Psoas muscle (tissue), 8 donors: ENCODE measurements at places on chromosomes 5 and 9. TPM values are rescaled to one million over a fixed set of nuclear protein-coding genes. Genes with fewer than 3 reads are reported as not detected.

DNA sequence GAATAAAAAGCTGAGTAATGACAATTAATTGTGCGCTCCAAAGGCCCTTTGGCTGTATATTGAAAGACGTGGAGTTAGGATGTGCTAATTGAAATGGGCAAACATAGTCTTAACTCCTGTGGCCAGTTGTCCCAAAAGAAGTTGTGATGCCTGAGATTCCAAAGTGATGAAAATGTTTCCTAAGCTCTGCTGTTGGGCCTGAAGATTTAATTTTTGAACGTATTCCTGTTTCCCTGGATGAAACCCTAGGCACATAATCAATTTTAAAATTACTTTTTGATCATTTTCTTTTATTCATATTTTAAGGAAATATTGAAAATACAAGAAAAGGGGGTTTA, 87.9 kb downstream of the PRDM6 start:
- no peak for DNase-seq

DNA sequence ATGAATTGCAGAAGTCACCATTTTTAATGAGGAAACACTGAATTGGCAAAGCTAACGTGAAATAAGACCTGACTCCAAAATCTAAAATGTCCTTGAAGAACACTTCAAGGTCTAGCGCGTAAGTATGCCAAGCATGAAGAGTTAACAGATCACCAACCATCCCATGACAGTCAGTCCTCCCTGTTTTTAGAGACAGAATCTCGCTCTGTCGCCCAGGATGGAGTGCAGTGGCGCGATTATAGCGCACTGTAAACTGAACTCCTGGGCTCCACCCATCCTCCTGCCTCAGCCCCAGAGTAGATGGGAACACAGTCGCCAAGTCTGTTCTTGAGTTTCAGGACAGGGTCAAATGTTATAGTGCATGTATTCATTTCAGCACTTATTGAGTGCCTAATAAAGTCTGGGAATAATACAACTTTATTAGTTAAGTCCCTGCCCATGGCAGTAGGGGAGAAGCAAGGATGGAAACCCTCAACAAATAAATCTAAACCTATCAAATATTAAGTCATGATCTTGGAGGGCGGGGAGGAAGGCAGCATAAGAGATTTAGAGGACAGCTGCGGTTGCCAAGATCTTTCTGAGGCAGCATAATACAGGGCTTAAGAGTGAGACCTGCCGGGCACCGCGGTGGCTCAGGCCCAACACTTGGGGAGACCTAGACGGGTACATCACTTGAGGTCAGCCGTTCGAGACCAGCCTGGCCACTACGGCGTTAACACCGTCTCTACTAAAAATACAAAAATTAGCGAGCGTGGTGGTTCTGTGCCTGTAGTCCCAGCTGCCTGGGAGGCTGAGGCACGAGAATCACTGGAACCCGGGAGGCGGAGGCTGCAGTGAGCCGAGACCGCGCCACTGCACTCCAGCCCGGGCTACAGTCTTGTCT, 1.1 kb downstream of the ATPSCKMT start:
- DNase-seq, result no peak

DNA sequence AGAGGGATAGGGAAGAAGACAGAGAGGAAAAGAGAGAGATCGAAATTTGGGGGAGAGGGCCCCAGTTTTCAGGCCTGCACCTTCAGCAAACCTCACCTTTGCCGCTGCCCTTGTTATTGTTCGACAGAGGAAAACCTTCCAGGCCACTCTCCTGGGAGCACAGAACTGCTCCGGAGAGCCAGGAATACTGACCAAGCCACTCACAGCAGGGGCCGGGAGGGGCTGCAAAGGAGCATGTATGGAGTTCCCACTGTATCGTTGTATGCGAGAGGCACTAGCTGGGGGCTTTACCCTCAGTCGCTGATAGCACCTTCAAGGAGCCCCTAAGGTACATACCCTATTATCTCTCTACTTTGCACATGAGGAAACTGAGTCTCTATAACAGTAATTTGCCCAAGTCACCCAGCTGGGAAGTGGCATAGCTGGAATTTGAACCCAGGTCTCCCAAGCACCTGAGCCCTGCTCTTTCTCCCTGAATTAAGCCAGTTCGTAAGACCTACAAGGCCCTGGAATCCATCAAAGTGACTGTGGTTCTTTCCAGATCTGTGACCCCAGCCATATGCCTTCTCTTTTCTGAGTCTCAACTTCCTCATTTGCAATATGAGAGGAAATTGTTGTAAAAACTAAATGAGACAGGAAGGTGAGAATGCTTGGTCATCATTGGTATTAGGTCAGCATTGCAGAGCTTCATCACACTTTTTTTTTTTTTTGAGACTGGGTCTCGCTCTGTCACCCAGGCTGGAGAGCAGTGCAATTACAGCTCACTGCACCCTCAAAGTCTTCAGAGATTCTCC, 21.0 kb upstream of the FOXE1 start:
- no peak for DNase-seq

MYOZ3 gene
- 30.1 TPM for total RNA-seq

FOXD4L4 gene
- total RNA-seq, result not detected

GRCh38 chr9:31807574-31808256, 576.7 kb upstream of the ACO1 start:
- no peak for DNase-seq

- DNase-seq, result peak; percentile 79
These were observed 230.2 kb upstream of the DAPK1 start for GRCh38 chr9:87267251-87268070.

DNA sequence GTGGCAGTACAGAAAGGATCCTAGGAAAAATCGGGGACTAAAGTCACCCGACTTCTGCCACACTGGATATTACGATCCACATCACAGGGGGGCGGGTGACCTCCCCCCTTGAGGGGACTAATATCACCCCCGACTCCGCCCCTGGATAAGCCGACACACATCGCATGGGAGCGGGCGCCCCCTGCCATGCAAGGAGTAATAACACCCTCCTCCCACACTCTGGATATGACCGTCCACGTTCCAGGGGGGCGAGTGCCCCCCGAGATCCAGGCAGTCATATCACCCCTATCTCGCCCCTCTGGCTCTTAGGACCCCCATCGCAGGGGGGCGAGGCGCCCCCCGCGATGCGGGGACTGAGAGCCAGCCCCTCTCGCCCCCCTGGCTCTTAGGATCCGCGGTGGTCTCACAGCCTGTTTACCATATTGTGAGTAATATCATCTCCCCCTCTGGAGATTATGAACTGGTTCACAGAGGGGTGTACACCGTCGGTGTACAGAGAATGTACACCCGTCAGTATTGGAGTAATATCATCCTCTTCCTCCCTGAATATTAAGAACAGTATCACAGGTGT, 423.0 kb downstream of the DIRAS2 start:
- DNase-seq, result no peak

DNA sequence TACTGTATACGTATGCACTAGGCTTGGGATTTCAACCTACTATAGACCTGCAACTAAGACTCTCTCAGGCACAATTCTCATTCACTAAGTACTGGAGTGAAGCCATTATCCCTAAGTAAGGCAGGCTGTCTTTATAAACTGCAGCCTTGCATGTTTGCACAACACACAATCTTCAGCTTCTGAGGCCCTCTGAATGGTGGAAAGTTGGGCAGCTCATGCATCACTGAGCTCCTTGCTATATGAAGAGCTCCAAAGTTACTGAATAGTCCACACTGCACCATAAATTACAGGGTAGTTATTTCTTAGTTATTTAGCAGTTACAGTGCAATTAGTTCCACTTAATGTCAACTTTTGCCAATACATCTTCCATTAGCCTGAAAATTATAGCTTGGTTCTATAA, 384.6 kb downstream of the BRINP1 start:
- DNase-seq, result no peak

- DNase-seq, result no peak
These were observed 597.2 kb upstream of the CDH10 start for GRCh38 chr5:25241981-25242380.

- no peak for DNase-seq
These were observed 3.3 kb downstream of the NCBP1 start for GRCh38 chr9:97636903-97637302.

DNA sequence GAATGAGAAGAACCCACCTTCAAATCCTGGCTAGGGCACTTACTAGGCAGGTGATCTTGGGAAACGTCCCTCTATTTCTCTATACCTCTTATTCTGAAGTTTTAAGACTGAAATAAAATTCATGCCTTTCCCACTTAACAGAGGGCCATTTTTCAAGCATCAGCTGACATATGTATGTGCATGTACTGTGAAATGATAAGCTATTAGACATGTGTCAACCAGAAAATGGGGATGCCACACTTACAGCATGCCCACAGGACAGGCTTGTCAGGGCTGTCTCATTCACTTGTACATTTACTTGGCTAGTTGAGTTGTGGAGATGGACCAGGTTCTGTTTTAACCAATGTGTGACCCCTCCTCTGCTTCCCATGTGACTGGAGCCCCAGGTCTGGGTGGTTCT, 78.5 kb downstream of the C9orf152 start:
- no peak for DNase-seq

- no peak for DNase-seq
These were observed 4.3 kb upstream of the NTNG2 start for GRCh38 chr9:132157347-132158116.

DNA sequence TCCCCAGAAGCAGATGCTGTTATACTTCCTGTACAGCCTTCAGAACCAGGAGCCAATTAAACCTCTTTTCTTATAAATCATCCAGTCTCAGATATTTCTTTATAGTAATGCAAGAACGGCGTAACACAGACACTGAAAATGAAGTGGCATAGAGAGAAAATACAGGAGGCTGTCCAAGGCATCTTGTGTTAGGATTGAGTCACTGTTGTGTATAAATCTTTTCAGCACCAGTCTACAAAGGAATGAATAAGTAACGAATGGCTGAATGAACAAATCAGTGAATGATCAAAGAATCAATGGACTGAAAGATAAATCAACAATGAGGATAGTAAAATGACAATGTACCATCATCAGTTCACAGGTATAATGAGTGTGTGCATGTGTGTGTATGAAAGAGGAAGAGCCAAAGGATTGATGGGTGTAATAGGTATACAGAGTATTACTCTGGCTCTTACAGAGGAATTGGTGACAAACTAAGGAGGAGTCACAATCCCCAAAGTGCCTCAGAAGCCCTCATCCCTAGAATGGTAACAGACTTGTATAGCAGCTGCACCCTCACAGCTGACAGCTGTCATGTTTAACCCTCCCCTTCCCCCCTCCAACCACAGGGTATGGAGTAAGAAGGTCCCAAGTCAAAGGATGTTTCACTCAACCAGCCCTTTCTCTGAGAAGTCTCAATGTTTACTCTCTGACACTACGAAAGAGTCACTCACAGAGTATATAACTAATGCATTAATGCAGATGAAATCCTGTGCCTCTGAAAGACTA, 29.8 kb upstream of the MIER3 start:
- no peak for DNase-seq

DNA sequence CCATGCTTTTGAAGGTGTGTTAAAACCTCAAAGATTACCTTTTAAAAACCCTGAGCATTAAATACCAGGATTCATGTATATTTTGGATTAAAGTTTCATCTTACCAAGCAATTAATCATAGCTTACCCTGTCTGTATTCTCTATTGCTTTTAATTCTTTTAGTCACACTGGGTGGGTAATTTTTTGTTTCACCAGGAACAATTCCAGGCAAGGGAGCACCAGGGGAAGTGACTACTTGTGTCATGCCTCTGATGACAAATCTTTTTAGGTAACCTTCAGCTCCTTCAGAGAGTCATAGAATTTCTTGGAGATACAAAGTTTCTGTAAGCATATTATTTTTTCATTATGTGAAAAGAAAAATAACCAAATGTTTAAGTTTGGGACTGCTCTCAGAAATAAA, 33.4 kb upstream of the ANXA1 start:
- DNase-seq, result no peak

DNA sequence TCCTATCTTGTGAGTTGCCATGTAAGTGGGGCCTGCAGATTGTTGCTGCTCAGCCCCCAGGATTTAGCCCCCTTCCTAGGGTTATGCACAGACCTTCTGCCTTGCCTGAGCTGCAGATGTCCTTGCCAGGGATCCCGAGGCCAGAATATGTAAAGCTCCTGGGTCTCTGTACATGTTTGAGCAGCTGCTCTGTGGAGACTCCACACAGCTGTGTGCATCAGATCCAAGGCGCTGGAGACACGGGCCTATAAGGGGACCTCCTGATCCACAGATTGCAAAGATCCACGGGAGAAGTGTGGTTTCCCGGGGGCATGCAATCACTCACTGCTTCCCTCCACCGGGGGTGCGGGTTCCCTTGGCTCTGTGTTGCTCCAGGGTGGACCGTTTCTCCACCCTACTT, 28.9 kb downstream of the TAF11L14 start:
- DNase-seq, result no peak

GRCh38 chr5:114857941-114858551, 311.7 kb downstream of the TRIM36 start:
- DNase-seq, result peak; percentile 16

GRCh38 chr9:18228101-18228500, 245.9 kb upstream of the ADAMTSL1 start:
- no peak for DNase-seq

DNA sequence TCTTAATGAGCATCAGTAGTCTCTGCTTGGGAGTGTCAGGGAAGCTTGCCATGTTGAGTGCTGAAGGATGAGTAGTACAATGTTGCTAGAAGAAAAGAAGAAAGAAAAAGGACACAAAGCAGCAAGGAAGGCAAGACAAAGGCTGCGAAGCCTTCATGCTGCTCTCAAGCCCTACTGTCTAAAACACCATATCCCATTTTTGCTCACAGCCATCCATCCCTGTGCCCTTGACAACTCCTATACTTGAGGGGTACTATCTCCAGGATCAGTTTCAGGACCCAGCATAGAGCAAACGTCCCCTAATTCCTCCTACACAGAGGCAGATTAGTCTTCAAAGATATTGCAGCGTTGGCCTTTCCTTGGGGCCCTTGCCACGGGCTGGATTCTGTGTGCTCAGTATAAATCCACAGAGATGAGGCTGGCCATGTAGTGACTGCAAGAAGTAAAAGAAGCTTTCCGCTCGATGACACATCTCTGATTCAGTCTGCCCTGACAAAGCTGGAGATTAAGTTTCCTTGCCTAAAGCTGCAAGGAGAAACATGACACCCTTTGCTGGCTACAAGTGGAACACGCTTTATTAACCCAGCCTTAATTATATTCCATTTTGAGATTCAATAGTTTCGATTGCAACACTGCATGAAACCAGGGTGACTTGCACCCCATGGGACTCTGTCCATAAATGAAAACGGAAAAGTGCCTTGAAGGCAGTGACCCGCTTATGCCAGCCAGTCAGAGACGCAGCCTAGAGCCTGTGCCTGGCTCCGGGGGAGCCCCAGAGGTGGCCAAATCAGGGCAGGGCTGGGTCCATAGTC, 304.6 kb downstream of the ACTL7B start:
- peak; percentile 65 for DNase-seq

DNA sequence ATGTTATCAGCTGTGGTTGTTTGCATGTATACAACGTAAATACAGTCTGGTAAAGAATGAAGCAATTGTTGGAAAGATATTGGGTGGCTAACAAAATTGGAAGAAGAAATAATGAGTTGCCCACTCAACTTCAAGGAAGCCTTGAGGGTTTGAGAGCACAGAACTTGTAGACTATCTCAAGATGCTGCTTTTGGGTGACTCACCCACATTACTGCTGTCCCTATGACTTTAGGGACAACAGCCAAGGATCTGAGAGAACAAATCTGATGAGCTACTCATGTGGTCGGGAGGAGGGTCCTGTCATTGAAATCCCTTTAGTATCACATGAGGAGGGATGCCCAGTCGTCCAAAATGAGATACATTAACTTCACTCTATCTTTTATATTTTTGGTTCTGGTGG, 261.8 kb downstream of the GAS1 start:
- no peak for DNase-seq
